PC-3 (cell line): ENCODE measurements at places on chromosomes 11 and 22. TPM values are rescaled to one million over a fixed set of nuclear protein-coding genes. Genes with fewer than 3 reads are reported as not detected.

The MYEOV gene
- total RNA-seq = 59.0 and 71.8 TPM in 2 replicates

The PKDREJ gene
- not detected in 2 replicates for total RNA-seq

The HTR3A gene
- not detected in 2 replicates for total RNA-seq

The GGTLC3 gene
- total RNA-seq = not detected in 2 replicates

The TMEM86A gene
- total RNA-seq = 1.6 and 2.9 TPM in 2 replicates

The PRR5 gene
- 14.5 and 21.8 TPM in 2 replicates for total RNA-seq

The TEX12 gene
- 0.69 TPM in 1 of 2 replicates, not detected in the other for total RNA-seq

The HIPK3 gene
- 19.4 and 28.1 TPM in 2 replicates for total RNA-seq

The SPA17 gene
- total RNA-seq = 14.0 and 16.5 TPM in 2 replicates

The DEFB131B gene
- not detected in 2 replicates for total RNA-seq

The OR2AT4 gene
- total RNA-seq = not detected in 2 replicates
